ENCODE measurements at places on chromosomes 1 and 21. TPM values are rescaled to one million over a fixed set of nuclear protein-coding genes. Genes with fewer than 3 reads are reported as not detected.

- no peaks in the 10 kb centered on the region for H3K36me3 ChIP-seq
- DNase-seq = no peak
- no peaks in the 10 kb centered on the region for H3K4me1 ChIP-seq
These were observed 88.1 kb downstream of the CCDC30 start for GRCh38 chr1:42551180-42551579.

- no peaks in the 10 kb centered on the region for H3K27me3 ChIP-seq
- no peak for DNase-seq
- no peaks in the 10 kb centered on the region for H3K36me3 ChIP-seq
- no peaks in the 10 kb centered on the region for H3K4me1 ChIP-seq
These were observed 38.9 kb upstream of the TARDBP start for GRCh38 chr1:10973552-10973951.

- no peaks in the 10 kb centered on the region for H3K36me3 ChIP-seq
- H3K27ac ChIP-seq = peak overlapping the region; percentile 98
- DNase-seq = peak; percentile 88
- H3K4me1 ChIP-seq = peaks cover 40% of the 10 kb centered on the region
- no peaks in the 10 kb centered on the region for H3K27me3 ChIP-seq
These were observed 37.4 kb upstream of the WASF2 start for GRCh38 chr1:27527223-27527889.

DNA sequence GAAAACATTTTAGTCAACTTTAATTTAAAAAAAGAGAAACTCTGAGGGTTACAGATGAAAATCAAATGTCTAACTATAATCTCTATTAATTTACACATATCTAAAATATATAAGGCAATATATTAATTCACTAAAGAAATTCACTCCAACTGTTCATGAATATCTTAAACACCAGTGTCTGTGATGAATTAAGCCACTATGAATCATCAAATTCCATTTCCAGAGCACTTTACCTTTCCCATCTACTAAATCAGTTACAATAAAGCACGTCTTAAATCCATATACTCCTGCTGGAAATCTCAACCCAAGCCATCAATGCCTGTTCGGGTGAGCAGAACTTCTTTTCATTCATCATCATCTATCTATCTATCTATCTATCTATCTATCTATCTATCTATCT lies 4.3 kb downstream of the TAF5L start:
- peaks cover 9% of the 10 kb centered on the region for H3K4me1 ChIP-seq
- no peak overlapping the region for H3K4me3 ChIP-seq
- H3K27ac ChIP-seq = no peak overlapping the region
- H3K36me3 ChIP-seq = no peaks in the 10 kb centered on the region
- H3K27me3 ChIP-seq = no peaks in the 10 kb centered on the region

DNA sequence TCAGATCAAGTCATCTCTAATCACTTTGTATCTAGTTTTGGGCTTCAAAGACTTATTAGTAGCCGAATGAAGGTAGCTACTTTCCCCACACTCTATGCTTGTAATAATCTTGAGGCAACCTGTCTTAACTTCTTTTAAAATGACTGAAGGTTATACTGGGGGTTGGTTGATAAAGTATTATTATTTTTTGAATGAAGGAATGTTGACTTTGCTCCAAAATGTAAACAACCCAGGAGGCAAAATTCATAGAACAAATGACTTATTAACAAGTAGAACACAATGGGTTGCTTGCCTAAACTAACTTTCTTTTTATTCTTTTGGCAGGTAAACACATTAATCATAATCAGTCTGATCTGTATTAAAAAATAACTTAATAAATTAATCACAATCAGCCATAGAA lies 440.0 kb downstream of the USP25 start:
- H3K27me3 ChIP-seq = no peaks in the 10 kb centered on the region
- H3K4me1 ChIP-seq = peaks cover 1% of the 10 kb centered on the region
- no peak overlapping the region for H3K27ac ChIP-seq
- no peak for DNase-seq
- no peaks in the 10 kb centered on the region for H3K36me3 ChIP-seq
- H3K4me3 ChIP-seq = no peak overlapping the region

DNA sequence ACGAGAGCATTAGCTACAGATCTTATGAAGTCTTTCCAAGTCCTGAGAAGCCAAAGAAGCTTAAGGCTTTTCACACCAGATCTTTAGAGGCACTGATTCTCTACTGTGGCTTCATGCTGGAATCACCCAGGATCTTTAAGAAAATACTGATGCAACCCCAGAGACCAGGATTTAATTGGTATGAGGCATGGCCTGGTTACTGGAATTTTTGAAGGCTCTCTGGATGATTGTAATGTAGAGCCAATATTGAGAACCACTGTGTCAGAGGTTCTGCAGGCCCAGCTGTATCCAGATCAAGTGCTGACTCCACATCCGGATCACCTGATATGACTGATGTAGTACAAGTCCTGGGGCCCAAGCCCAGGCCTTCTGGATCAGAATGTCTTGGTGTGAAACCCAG lies 105.7 kb downstream of the PLPPR5 start:
- no peaks in the 10 kb centered on the region for H3K36me3 ChIP-seq
- no peaks in the 10 kb centered on the region for H3K4me1 ChIP-seq
- no peaks in the 10 kb centered on the region for H3K27me3 ChIP-seq
- no peak overlapping the region for H3K4me3 ChIP-seq
- H3K27ac ChIP-seq = no peak overlapping the region

- DNase-seq = no peak
- no peak overlapping the region for H3K4me3 ChIP-seq
- H3K4me1 ChIP-seq = no peaks in the 10 kb centered on the region
- no peaks in the 10 kb centered on the region for H3K27me3 ChIP-seq
- H3K36me3 ChIP-seq = no peaks in the 10 kb centered on the region
These were observed 55.2 kb downstream of the SDC3 start for GRCh38 chr1:30853350-30853749.

DNA sequence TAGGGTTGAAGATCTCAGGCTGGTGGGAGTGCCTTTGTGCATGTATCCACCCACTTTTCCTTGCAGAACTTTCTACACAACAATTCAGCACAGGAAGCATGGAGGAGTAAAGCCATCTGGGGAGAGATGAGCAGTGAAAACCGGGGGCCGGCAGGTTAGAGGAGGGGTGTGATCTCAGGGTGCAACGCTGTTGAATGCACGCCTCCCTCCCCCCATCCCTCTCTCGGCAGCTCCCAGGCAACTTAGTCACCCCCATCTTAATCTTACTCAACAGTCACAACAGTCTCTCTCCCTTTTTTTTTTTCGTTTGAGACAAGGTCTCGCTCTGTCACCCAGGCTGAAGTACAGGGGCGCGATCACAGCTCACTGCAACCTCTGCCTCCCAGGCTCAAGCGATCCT lies 16.6 kb upstream of the ABCG1 start:
- no peak for DNase-seq
- H3K4me3 ChIP-seq = no peak overlapping the region
- no peaks in the 10 kb centered on the region for H3K36me3 ChIP-seq
- H3K4me1 ChIP-seq = peaks cover 5% of the 10 kb centered on the region
- no peak overlapping the region for H3K27ac ChIP-seq
- H3K27me3 ChIP-seq = no peaks in the 10 kb centered on the region

DNA sequence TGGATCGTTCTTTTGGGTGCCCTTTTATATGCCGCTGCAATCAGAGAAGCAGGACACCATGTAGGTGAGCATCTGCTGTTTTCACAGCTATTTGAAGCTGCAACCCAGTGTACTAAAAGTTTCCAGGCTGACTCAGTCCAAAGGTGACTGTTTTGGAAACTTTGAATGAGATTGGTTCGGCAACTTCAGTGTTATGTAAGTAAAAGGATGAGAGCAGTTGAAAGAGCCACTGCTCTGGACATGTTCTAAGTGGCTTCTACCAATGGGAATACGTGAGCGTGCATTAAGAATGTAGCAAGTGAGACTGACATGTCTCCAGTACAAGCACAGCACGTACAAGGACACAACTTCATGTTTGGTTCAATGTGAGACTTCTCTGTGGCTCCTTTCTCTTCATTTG lies 55.6 kb downstream of the DDR2 start:
- no peak overlapping the region for H3K4me3 ChIP-seq
- H3K27me3 ChIP-seq = no peaks in the 10 kb centered on the region
- H3K27ac ChIP-seq = no peak overlapping the region
- DNase-seq = no peak

- peaks cover 3% of the 10 kb centered on the region for H3K4me1 ChIP-seq
- H3K27ac ChIP-seq = no peak overlapping the region
- H3K4me3 ChIP-seq = no peak overlapping the region
- H3K27me3 ChIP-seq = no peaks in the 10 kb centered on the region
These were observed 78.0 kb upstream of the IPO9 start for GRCh38 chr1:201750934-201751333.

DNA sequence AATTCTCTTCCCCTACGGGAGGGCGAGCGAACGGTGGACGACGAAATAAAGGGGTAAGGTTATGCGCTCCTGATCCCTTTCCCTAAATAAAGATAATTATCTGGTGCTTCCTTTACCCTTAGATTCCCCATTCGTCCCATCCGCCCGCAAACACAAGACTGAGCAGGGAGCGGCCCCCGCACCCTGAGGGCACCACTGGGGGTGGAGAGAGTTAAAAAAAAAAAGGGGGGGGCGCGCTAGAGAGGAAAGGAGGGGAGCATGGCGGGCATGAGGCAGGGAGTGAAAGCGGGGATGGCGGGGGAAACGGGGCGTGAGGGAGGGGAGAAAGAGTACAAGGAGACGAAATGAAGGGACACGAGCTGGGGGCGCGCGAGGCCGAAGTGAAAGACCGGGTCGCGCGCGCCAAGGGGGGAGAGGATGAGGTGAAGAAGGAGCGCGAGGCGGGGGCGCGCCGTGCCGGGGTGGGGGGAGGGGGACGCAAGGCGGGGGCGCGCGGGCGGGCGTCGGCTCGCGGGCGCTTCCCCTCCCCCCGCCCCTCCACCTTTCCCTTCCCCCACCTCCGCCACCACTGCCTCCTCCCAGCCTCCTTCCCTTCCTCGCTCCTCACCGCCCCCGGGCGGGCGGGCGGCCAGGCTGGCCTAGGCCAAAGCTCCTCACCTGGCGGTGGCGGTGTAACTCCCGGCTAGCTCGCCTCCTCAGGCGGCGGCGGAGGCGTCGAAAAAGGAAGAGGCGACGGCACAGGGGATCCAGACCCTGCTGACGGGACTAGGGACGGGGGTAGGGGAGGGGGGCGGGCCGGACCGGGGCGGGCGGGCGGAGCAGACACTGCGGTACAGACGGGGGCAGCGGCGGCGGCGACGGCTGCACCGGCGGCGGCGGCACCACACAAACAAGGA lies 448 bp downstream of the GATAD2B start:
- H3K4me3 ChIP-seq = peak overlapping the region; percentile 96
- peaks cover under 1% of the 10 kb centered on the region for H3K4me1 ChIP-seq

DNA sequence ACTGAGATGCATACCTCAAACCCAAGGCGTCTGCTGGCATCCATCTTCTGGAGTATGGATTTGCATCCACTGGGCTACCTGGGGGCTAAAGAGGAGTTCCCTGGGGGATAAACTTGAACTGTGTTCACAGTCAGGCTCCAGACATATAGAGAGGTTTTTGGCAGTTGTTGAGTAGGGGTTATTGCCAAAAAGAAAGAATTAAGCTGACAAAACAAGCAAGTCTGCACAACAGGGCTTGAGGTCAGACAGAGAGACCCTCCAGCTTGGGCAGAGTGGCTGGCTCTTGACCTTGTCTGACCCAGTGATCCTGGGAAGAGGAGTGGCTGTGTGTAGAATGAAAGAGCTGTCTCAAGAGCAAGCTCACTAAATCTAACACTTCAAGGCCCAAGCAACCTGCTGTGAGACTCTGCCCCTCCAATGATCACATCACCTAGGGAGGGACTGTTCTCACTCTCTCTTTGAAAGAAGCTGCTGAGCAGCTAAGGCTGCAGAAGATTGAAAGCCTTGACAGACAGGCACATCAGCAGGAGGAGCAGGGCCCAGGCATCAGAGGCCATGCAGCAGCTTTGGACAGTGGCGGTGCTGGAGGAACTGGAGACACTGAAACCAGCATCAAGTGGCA lies 61.5 kb downstream of the SYT2 start:
- H3K27ac ChIP-seq = no peak overlapping the region
- no peak for DNase-seq
- H3K36me3 ChIP-seq = no peaks in the 10 kb centered on the region
- H3K27me3 ChIP-seq = no peaks in the 10 kb centered on the region

- no peaks in the 10 kb centered on the region for H3K36me3 ChIP-seq
- no peaks in the 10 kb centered on the region for H3K27me3 ChIP-seq
- no peak overlapping the region for H3K4me3 ChIP-seq
These were observed 27.4 kb downstream of the PER3 start for GRCh38 chr1:7811476-7811875.

The CRB1 gene
- 1.1 TPM for total RNA-seq

The SSBP3 gene
- total RNA-seq = 143 TPM

The FLG gene
- not detected for total RNA-seq

The SMCP gene
- total RNA-seq = 0.35 TPM

The AADACL4 gene
- total RNA-seq = not detected

The CRNN gene
- total RNA-seq = not detected

The CFAP74 gene
- total RNA-seq = 0.72 TPM

The SLC45A1 gene
- total RNA-seq = 7.2 TPM

The DIRAS3 gene
- 75.0 TPM for total RNA-seq

The SPRR2E gene
- 0.63 TPM for total RNA-seq

The TGFB2 gene
- total RNA-seq = 29.4 TPM

The MYCL gene
- 4.8 TPM for total RNA-seq

The ZNF593OS gene
- not detected for total RNA-seq
